NCI-H748 treated with DMSO at 0.1 percent for 48 hours (cell line): ENCODE measurements at places on chromosomes 5 and 9.

DNA sequence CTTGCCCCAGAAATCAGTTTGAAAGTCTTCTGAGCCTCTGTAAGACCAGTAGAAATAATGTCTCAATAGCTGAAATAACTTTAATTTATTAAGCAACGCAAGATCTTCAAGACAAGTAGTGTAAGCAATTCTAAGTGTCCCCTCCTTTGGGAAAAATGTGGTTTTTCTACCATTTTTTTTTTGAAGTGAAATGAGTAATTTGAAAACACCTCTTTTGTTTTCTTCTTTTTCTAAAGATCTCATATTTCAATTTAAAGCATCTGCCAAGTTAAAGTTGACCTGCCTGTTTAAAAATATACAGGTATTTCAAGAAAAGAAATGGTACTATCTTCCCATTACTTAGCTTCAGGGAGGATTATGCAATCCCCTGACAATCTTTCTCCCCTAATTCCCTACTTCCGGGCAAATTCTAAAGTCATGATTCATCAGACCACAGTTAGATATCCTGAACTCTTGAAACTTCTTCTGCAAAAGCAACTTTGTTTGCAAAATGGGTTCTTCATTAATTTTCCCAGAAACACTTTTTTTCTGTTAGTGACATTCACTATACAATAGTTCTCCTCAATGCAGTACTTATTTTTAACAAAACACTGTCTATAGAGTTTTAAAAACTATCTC lies 7.8 kb upstream of the ANXA1 start:
- no peak for DNase-seq

GRCh38 chr5:91225848-91226686 lies 157.1 kb downstream of the ARRDC3 start:
- peak; percentile 41 for DNase-seq

GRCh38 chr5:122501089-122501435 lies 189.0 kb downstream of the SNCAIP start:
- DNase-seq, result no peak

- DNase-seq, result peak; percentile 74
Measured at GRCh38 chr9:33677506-33677809, 117.9 kb upstream of the PRSS3 start.

GRCh38 chr5:121033334-121033733 lies 569.2 kb downstream of the PRR16 start:
- DNase-seq, result no peak

DNA sequence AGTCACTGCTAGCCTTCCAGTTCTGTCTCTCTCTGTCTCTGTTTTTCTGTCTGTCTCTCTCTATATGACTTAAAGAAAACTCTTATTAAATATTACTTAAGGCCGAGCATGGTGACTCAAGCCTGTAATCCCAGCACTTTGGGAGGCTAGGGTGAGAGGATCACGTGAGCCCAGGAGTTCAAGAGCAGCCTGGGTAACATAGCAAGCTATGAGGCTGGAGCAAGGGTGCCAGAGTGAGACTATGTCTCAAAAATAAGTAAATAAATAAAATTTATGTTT lies 1.7 kb upstream of the GBGT1 start:
- DNase-seq, result no peak

DNA sequence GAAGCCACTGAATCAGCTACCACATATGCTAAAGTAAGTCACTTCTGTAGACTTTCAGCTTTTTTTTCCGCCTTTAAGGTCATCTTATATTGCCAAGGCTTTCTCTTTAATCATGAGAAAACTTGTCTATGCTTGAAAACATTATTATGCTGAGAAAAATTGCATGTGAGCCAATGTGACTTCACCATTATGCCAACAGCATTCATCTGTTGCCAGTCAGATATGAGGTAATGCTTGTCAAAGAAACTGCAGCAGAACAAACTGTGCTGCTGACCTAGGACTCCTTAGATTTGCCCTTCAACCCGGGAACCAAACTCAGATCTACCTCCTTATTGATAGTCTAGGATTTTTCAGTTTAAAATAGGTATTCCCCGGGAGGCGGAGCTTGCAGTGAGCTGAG lies 34.3 kb downstream of the SLC44A1 start:
- DNase-seq, result no peak

DNA sequence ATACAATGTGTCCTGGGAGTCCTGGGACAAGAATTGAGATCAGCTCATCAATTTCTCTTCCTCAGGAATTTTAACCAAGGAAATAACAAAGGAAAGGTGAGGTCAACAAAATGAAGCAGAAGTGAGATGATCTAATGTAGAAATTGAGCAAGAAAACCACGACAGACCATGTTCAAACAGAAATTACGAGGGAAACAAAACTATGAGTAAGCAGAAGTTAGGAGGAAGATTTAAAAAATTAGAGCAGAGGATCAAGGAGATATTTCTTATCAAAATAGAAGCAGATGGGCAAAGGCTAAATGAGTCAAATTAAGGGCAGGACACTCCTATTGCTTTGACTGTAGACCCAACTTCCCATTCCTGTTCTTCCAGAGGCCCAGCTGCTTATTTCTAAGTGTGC lies 97.4 kb downstream of the HINT1 start:
- no peak for DNase-seq

DNA sequence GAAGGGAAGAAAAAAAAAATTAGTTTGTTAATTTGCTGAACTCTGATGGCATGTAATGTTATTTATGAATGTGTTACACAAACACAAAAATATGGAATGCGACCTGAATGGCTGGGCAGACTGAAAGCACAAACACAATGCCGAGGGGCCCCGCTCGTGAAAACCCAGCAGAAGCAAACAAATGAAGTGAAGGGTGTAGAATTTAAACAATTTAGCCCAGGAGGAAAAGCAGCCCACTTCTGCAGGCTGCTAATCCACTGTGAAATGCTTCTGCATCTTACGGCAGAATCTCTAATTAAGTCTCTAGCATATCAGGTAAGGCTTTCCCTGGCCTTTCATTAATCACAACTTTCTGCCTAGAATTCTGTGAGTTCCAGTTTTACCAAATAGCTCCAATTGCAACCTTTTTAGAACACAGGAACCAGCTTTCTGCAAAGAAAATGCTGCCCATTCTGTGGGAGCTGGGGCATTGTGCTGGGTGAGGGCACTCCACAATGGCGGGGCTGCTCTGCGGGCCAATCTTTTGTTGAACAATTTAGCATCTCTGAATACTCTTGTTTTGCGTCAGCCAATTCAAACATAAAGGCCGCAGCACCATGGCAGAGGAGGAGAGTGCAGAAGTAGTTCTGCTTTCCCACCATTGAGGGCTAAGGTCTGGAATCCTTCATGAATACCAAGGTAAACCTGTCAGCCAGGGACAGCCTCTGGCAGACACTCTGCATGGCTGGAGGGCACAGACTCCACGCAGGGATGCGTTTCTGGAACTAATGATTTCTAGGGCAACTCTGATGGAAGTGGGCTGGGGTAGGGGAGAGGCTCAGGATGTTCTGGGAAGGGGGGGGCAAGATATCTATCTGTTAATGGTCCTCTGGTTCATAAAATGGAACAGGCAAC lies 66.4 kb downstream of the PTCH1 start:
- DNase-seq, result no peak

GRCh38 chr5:314676-315487 lies 6.6 kb upstream of the AHRR start:
- no peak for DNase-seq

DNA sequence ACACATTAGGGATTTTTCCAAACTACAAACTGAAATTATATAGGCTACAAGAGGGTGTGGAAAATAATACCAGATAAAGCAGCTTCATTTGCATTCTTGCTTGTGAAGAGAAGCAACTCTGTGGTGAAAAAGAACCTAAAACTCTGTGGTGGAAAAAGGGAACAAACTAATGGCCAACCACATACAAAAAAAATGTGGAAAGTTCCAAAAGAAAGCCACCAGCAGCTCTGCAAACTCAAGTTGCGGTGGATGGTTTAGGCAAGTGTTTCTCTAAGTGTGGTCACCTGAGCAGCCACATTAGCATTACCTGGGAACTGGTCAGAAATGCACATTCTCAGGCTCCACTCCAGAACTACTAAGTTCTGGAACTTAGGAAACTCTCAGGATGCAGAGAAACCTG lies 586.4 kb downstream of the ACTL7B start:
- DNase-seq, result no peak

GRCh38 chr5:10632110-10632761 lies 68.4 kb downstream of the ANKRD33B start:
- DNase-seq, result no peak

DNA sequence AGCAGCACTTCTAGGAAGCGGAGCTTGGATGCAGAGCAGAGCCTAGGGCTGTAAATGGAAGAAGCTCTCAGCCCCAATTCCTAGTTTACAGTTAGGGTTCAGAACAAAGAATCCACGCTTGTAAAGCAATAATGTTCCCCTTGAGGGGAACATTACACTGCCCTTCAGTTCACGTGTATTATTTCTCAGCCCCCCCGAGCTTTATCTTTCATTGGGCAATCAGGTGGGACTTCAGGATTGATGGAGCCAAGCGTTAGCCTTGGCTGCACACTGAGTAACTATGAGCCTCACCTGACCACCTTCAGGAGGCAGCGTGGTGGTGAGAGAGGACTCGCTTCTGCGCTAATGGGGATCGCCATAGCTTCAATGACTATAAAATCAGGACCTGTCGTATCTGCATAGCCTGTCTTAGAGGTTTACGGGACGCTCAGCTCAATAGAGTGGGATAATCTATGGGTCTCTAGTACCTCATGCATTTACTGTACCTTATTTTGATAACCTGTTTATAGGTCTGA lies 157.0 kb upstream of the RASEF start:
- DNase-seq, result no peak

DNA sequence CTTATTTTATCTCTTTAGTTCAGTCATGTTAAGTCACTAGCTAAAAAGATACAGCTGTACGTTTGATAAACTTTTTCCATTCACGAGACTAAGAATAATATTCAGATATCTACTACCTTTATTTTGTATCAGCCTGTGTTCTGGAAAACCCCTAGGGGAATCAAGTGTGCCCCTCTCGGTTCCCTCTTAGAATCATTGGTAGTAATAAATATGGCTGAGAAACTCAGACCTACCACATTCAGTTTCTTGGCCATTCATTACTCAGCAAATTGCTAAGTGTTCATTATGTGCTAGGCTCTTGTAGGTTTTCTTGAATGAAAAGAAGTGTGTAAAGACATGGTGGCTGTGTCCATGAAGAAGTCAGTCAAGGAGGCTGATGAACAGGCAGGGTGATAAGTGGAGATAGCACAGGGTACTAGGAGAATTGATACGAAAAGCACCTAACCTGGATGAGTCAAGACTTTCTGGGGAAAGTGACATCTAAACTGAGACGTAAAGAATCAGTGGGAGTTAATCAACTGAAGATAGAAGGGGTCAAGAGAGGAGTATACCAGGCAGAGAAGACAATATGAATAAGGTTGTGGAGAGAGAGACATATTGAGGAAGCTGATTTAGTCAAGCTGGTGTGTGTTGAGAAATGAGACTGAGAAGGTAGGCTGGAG lies 86.2 kb downstream of the CSNK1G3 start:
- DNase-seq, result no peak

DNA sequence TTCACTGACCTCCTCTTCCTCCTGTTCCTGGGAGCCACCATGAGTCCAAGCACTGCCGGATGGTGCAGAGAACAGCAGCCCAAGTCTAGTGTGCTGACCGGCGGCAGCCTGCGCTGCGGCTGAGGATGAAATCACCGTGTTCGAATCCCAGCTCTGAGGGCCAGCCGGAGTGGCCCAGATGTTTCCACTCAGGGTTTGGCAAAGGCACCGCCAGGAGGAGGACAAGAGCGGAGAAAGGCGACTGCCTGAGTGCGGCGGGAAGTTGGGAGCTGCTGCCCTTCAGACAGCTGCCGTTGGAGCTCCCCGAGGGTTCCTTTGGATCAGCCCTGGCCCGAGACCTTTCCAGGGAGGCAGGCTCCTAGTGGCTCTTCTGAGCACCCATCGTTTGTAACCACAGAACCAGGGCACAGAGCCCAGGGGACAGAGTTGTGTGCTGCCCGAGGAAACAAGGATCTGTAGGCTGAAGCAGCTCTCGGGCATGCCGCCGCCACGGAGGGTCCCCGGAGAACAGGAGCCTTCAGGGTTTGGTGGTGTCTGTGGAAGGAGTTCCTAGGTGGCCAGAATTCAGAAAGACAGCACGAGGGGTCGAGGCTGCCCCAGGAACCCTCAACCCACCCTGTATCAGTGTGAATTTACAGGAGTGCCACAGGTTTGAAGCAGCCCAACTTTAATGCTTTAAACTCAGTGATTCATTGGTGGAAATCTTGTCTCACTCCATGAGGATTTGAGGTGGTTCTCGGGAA lies 115.6 kb upstream of the COL5A1 start:
- DNase-seq, result no peak

DNA sequence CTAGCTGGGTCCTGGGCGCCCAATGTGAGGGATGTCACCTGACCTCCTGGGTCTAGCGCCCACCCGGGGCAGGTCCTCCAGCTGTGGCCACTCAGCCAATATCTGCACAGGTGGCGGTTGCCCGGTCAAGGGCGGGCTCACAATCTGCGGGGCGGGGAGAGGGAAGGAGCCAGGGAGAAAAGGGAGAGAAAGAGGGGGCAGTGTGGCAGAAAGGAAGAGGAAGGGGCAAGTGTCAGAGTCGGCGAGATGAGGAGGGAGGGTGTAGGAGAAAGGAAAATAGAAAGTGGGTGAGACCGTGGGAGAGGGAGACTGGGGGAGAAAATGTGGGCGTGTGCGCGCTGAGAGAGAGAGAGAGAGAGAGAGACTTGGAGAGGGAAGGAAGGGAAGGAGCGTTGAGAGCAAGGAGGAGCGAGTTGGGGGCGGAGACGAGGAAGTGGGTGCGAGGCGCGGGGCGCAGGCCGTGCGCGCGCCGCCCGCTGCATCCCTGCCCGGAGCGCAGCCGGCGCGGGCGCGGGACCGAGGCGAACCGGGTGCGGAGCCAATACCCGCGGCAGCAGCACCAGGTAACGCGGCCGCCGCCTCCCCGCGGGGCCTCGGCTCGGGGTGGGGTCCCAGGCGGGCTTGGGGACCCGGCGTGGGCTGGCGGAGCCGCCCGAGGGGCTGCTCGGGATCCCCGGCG lies at the start of gene HRH2:
Gene HRH2 (plus strand): TSS at position 479 of the 679 bp plus-strand sequence. CDS start 25,163 bp downstream, outside the sequence.
- DNase-seq, result no peak

DNA sequence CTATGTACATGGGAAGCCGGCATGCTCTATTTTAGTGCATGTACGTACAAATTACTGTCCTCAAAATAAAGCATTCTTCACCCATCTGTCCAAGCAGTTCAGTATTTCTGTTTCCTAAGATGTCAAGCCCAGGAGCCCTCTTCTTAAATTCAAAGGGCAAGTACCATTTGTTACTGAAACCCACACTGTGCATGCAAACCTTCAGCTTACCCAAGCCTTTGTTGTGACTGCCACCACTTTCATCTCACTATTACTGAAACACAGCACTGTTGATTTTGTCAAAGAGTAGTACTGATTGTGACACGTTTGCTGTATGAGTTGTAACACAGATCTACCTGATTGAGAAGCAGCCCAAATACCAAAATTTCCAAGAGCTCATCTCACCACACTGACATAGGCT lies 390.4 kb upstream of the IZUMO3 start:
- DNase-seq, result no peak

DNA sequence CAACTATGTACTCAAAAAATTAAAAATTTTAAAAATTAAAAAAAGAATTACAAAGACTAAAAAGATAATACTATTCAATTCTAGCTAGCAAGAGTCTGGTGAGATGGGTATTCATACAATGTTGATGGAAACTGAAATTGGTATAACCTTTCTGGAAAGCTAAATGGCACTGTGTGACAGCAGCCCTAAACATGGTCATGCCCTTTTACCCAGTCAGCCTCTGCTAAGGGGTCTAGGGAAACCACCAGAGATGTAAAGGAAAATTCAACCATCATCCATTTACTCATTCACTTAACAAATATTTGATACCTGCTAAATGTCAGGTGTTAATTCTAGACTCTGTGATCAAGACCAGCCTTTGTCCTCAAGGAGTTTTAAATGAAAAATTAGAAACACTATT lies 29.3 kb downstream of the IL31RA start:
- no peak for DNase-seq

GRCh38 chr5:180367300-180367699 lies 14.2 kb upstream of the GFPT2 start:
- DNase-seq, result no peak
